Fibroblast of upper back skin (primary cell): ENCODE measurements at places on chromosomes 5 and 9.
A peak's percentile ranks its signal among the peaks of the same experiment; 100 is the strongest.

DNA sequence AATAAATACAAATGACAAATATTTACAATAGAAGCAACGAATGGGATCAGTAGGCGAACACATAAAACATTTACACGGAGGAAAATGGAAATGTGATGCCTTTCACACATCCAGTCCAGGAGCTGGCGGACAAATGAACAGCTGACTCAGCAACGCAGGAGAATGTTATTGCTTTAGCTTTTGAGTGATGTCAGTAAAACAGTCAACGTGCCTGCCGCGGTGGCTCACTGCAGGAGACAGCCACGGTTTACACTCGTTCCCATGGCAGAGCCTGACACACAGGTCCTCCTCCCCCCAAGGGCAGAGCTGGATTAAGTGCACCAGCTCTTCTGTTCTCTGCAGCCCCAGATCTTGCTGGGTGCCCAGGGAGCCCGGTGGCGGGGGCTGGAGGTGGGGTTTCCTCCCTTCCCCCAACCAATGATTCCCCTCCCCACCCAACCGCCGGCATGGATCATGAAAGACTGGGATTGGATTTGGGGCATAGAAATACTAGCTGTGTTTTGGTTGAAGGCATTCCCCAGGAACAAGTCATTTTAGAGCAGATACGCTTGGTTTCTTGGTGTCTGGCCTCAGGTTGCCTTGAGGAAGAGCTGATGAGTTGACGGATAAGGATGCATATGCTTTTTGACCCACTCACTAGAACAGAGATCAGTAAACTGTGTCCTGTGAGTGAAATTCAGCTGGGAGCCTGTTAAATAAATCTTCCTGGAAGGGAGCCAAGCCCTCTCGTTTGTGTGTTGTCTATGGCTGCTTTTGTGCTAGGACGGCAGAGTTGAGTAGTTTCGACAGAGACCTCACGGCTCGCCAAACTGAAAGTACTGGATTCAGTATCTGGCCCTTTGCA is 12.5 kb downstream of the STC2 start:
- DNase-seq, result peak; percentile 92

GRCh38 chr5:113427871-113428574 is 6.8 kb downstream of the TSSK1B start:
- DNase-seq, result no peak

DNA sequence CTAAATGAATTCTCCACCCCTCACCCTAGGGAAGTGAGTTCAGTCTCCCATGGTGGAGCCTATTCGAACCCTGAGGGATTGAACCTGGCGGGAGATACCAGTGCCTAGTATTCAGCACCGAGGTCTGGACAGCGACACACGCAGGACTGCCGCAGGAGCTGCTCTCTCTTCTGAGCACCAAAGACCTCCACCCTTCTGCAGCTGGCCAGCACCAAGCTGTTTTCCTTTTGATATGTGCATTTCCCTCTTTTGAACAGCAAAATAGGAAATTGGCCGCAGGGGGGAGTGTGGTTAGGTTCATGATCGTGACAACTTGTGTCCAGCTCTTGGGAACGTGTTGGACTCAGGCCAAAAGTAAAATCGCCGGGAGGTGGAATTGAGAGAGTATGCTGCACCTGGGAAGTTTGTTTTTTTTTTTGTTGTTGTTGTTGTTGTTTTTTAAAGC is 1.2 kb upstream of the PCSK1 start:
- peak; percentile 74 for DNase-seq

DNA sequence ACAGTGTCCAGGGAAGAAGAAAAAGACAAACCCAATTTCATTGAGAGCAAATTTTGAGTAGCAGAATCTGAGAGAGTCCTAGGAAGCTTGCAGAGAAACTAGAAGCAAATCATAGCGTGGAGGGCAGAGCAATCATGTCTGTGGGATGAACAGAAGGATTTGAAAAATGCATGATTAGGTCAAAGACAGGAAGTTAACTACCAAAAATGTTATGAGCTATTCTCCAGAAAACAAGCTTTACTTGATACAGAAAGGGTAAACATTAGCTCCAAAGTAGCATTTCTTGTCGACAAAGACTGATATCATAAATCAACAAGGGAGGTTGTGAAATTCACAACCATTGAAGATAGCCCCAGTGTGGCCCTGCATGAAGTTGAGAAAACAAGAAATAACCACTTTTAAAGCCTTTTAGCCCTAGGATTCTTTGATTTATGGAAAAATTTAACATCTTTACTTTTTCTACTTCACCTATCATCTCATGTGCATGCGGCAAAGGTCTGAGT is 97.7 kb upstream of the MEGF10 start:
- no peak for DNase-seq

- DNase-seq, result peak; percentile 81
Measured at GRCh38 chr5:169904059-169904458, 76.2 kb downstream of the INSYN2B start.

DNA sequence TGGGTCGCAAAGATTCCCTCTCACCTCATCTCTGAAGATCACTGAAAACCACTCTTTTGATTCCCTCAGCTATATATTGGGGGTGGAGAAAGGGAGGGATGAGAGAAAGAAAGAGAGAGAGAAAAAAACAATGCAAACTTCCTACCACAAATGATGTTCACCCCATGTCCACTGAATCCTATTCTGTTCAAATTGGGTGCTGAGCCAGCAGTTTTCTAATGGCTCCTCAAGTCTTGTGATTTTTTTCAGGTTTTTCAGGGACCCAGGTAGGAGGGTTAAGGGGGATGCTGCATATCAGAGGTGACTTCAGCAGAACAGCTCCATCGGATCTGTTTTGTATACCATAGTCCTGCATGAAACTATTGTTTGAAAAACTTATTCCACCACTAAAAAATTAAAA is 95.9 kb downstream of the SH3TC2 start:
- no peak for DNase-seq

GRCh38 chr5:126443374-126443851 is 20.2 kb downstream of the GRAMD2B start:
- no peak for DNase-seq

GRCh38 chr5:32769711-32770110 is 58.6 kb downstream of the NPR3 start:
- DNase-seq, result no peak

GRCh38 chr9:15295761-15296405 is 11.1 kb downstream of the TTC39B start:
- peak; percentile 60 for DNase-seq

- no peak for DNase-seq
Measured at GRCh38 chr5:97545446-97545845, 362.4 kb upstream of the RIOK2 start.

DNA sequence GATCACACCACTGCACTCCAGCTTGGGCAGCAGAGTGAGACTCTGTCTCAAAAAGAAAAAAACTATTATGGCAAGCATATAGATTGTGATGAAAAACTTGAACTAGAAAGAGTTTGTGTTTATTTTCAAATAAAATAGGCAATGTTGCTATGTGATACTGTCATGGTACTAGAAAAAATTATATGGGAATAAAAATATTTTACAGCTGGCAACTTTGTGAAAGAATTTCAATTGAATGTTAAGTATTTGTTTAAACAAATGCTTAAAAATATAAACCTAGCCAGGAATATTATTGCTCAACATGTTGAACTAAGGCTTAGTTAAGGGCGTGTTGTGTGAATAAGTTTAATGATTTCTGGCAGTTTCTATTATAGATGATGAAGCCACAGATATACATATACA is 31.7 kb downstream of the HSDL2 start:
- DNase-seq, result no peak

DNA sequence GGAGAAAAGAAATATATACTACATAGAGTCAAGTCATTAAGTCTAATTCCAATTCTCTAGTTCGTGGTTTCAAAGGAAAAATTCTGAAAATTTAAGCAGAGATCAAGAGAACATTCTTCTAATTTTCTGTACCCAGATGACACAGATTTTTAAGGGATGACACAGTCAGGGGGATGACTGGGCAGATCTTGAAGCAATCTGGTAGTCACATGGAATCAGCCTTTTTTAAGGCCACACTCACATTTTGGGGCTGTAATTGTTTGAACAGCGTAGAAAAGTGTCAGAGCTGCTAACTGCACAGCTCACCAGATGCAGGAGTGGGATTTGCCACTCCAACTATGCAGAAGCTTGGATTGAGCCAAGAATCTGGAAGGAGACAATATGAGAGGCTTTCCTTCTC is 20.4 kb downstream of the PDE4D start:
- DNase-seq, result peak; percentile 92

- DNase-seq, result peak; percentile 54
Measured at GRCh38 chr5:172640822-172641358, at the start of gene NEURL1B. NEURL1B (plus strand) TSS chr5:172641263; CDS start chr5:172641407, 144 bp downstream.

- DNase-seq, result no peak
Measured at GRCh38 chr5:148391422-148391821, 7.7 kb downstream of the FBXO38 start.

DNA sequence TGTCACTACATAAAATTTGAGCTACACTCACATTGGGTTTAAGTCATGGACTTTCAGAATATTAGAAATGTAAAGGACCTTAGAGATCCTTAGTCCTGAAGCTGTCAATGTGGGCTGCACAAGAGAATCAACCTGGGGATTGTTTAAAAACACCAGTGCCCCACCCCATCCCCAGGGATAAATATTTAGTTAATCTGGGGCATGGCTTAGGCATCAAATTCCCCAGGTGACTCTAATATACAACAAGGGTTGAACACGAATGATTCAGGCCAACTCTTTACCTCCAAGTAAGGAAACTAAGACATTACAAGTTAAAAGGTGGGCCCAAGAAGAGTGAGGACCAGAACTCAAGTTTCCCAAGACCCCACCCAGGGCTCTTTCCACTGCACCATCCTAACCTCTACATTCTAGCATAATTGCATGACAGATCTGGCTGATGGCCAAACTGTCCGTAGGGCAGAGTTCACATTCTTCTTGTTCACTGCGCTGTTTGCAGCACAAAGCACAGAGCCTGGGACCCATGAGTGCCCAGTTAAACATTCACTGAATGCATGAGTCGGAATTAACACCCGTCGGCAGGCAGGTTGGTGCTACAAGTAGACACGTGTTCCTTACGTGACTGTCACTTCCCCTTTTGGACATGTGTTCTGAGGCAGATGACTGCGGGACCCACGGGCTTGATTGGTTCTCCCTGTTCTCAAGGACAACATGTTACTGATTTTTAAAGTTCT is 25.2 kb downstream of the CYFIP2 start:
- no peak for DNase-seq

GRCh38 chr9:6049798-6050197 is 34.4 kb upstream of the RANBP6 start:
- DNase-seq, result no peak

GRCh38 chr5:54996466-54996865 is 11.1 kb upstream of the ESM1 start:
- DNase-seq, result peak; percentile 35

DNA sequence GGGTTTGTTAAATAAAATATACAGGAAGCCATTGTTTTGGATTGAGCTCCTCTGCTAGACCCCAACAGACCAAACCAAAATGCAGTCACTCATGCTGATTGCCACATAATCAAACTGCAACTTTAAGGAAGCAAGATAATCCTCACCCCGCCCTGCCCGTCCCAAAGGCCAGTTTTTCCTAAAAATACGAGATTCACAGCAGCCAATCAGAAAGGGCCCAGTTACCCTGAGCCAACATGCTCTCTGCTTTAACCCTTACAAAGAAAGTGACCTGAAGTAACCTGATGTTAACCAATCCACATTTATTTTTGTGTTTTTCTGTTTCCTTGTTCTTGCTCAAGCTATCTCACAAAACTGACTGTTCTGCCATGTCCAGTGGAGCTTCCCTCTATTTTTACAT is 21.5 kb upstream of the RNF20 start:
- DNase-seq, result peak; percentile 13
